ENCODE measurements at places on chromosomes 11 and 22.
A peak's percentile ranks its signal among the peaks of the same experiment; 100 is the strongest.

GRCh38 chr11:73467505-73467904 is 91.3 kb downstream of the RELT start:
- DNase-seq: no peak

DNA sequence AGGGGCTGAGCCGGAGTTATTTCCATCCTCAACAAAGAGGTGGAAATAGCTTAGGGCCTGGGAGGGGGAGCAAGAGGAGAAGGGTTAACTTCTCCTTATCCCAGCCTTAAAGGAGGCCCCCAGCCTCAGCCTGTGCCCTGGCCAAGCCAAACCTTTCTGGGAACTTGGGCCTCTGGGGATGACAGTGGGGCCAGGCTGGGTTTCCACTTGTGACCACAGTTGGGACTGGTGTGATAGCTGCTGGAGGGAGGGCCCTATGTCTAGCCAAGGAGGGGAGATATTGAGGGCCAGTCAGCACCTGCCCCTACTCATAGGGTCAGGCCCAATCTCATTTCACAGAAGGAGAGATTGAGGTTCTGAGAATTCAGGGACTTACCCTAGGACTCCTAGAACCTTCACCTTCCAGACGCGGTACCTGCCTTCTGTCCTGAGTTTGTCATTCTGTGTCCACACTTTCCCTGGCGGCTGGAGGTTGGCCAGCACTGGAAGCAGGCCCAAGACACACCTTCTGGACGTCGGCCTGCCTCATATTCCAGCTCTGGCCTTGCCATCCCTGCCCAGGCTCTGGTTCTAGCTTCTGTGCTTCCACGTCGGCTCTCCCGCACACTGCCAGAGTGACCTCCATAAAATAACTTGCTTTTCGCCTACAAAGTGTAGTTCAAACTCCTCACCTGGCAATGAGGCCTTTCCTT is 3.1 kb downstream of the RELT start:
- no peak for DNase-seq

- DNase-seq: no peak
Measured at GRCh38 chr11:11413776-11414175, 60.7 kb upstream of the CSNK2A3 start.

DNA sequence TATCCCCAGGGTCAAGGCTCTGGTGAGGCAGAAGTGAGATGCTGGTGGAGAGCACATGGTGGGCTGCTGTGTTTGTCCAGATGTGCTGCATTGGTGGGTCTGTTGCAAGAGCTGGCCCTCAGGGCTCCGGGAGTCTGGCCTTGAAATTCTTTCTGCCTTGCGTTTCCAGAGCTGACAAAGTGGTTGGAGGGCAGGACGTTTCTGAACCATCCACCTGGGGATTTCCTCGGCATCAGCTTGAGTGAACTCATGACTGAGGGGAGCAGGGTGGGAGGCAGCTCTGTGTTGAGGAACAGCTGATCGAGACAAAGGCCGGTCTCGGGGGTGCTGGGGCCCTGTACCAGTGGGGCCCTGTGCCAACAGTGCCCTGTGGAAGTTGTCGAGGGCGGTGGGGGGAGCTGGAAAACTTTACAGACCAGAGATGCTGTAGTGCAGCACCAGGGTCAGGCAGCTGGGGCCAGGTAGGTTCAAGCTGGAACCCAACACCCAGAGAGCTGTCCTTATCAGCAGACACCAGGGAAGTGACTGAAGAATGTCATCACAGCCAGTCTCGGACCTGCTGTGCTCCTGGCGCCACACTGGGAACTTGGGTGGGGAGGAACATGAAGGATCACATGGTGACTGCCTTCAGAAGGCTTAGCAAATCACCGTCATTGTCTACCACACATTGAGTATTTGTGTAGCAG is 4.9 kb downstream of the TSKU start:
- DNase-seq: no peak

- no peak for DNase-seq
Measured at GRCh38 chr11:22732588-22732987, 66.2 kb downstream of the GAS2 start.

GRCh38 chr11:112795911-112796649 is 165.1 kb upstream of the NCAM1 start:
- no peak for DNase-seq

DNA sequence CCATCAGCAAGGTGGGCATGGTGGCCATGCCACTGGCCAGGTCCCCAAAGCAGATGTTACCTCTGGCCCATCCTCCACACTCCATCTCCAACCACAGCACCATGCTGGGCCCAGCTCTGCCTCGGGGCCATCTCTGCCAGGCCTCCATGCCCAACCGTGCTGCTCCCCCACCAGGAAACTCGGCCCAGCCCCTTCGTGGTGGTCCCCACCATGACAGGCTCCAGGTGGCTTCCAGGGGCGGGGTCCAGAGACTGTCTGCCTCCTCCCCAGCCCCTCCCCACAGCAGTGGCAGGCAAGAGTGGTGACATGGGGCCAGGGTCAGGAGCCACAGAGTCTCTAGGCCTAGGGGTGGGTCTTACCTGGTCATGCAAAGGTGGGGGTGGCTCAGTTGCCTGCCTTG is 27.3 kb downstream of the OR10D3 start:
- DNase-seq: no peak

DNA sequence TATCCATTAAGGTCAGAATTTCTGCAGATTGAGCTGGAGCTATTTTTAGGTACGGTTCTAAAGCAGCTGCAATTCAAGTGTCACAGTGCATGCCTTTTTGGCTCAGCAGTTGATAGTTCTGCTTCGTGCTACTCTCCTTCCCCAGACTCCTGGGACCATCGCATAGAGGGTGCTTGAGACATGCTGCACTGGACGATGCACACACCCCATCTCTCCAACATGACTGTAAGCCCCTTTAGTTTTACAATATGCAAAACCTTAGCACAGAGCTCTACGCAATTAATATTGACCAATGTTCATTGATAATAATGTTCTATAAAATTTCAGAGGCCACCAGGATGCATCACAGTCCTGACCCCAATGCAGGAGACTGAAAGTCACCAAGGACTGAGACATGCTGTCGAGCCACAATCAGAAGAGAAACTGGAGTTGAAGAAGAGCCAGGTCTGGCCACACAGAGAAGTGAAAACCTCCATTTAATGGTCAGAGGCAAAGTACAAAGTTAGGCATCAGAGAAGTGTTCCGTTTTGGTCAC is 120.9 kb upstream of the ZC3H12C start:
- DNase-seq: no peak

GRCh38 chr11:81989093-81989492 is 744.6 kb downstream of the FAM181B start:
- DNase-seq: no peak

- no peak for DNase-seq
Measured at GRCh38 chr22:35204807-35205775, 52.2 kb upstream of the HMGXB4 start.

DNA sequence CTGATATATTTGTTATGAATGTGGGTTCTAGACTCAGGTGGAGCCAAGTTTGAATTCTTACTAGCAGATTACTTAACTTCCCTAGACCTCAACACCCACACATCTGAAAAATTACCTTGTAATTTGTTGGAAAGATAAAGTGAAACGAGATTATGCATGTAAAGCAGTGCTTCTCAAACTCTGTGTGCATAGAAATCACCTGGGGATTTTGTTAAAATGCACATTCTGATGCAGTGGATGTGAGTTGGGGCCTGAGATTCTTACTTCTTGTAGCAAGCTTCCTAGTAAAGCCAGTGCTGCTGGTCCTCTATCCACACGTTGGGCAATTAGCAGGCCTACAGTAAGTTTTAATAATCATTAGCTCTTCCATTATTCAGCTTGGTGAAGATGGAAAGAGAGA is 15.1 kb upstream of the CEP295 start:
- DNase-seq: no peak

DNA sequence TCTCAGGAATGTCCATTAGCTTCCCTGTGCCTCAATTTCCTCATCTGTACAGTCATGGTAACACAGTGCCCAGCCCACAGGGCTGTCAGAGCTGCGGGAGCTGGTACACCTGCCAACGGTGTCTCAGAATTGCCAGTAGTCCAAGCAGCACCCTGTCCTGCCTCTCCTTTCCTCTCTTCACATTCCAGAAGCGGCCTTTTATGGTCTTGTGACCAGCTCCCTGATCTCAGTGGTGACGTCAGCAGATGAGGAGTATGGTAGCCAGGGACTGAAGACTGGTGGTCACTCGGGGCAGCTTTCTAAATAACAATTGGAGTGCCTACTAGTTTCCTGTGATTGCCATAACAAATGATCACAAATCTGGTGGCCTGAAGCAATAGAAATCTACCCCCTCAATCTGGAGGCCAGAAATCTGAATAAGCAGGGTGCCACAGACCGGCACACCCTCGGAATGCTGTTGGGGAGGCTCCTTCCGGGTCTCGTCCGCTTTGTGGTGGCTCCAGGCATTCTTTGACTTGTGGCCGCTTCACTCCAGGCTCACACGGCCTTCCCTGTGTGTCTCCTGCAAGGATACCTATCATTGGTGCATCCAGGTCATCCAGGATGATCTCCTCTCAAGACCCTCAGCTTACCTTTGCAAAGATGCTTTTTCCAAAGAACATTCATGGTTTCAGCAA is 2.1 kb downstream of the FADD start:
- no peak for DNase-seq

GRCh38 chr22:23184764-23185113 is 4.4 kb downstream of the BCR start:
- no peak for DNase-seq

- DNase-seq: no peak
Measured at GRCh38 chr22:45799291-45799690, 127.7 kb downstream of the ATXN10 start.

GRCh38 chr22:27583856-27584255 is 217.7 kb downstream of the MN1 start:
- no peak for DNase-seq

DNA sequence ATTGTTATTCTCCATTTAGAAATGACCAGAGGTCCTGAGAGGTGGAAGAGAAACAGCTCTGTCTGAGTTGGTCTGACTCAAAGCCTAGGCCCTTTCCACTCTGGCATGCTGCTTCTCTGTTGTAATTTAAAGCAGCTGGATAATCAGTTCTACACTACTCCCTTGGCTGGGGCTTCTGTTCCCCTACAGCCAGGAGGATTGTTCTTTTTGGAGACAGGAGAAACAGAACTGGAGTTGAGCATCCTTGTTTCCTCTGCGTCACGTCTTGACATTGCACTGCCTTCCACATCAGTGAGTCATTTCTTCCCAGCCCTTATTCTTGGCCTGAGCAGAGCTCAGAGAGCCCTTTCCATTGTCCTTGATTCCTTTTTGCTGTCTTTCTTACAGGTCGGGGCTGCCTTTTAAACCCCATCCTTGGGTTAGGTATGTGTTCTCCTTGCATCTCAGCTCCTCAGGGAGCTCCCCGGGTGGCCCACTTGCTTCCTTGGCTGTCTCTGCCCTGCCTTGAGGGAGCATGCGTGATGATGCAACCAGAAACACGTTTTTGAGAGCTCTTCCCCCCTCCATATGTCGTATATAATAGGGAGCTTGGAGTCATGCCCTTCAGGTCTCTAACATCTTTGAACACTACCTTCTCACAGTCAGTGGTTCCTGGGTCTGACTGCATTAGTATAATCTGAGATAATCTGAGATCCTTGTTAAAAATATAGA is 35.7 kb downstream of the CYB5R2 start:
- DNase-seq: no peak

GRCh38 chr11:749731-750130 is 2.5 kb downstream of the TALDO1 start:
- no peak for DNase-seq

DNA sequence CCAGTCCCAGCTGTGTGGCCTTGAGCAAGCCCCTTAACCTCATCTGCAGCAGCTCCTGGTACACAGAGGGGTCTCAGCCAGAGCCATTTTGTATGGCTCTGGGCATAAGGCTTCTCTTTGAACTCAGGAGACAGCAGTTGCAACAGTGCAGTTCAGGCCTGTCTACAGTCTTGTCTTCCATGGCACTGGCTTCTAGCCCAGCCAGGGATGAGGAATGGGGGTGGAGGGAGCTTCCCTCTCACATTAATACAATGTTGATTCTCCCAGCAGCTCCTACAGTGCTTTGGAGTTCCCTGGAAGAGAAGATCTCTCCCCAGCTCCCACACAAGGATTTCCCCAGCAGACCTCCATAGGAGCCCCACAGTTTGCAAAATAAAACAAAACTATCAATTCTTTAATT is 350.2 kb downstream of the BUD13 start:
- no peak for DNase-seq

GRCh38 chr11:66045177-66045639 is 3.8 kb downstream of the GAL3ST3 start:
- peak; percentile 70 for DNase-seq

- DNase-seq: no peak
Measured at GRCh38 chr11:112348480-112349029, 87.9 kb upstream of the PLET1 start.

- no peak for DNase-seq
Measured at GRCh38 chr22:29907753-29908515, 25.0 kb downstream of the MTMR3 start.

DNA sequence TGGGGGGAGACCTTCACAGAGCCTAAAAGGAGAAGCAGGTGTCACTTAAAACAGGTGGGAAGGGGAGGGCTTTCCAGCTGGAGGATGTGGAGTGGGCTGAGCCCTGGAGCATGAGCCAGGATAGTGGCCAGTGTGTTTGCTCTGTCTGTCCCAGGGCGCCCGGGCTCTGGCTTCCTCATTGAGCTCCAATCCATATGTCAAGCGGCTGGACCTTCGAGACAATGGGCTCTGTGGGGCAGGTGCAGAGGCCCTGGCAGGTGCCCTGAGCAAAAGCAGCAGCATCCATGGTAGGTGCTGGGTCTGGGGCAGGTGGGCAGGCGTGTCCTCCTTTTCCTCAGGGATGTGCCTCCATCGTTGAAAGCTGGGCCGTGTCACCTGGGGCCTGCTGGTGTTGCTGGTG is 2.0 kb downstream of the LRRC74B start:
- DNase-seq: no peak

GRCh38 chr11:104256525-104256924 is 92.6 kb upstream of the PDGFD start:
- no peak for DNase-seq

DNA sequence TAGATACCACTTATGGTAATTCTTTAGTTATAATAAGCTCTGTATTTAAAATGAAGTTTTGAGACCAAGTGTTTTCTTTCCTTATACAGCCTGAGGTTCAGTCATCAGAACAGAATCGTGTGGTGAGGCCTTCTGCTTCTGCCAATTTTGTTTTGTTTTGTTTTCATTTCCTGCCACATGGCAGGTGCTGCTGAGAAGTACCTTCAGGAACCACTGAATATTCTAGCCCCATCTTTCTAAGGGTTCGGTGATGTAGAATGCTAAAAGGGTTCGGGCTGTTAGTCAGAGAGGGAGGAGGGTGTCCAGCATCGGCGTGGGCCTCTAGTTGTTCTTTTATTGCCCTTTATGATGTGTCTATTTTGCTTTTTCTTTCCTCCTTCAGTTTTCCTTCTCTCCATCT is 25.8 kb downstream of the TNRC6B start:
- DNase-seq: no peak

Measured in stimulated activated CD8-positive, alpha-beta memory T cell treated with anti-CD3 and anti-CD28 coated beads, Interleukin-4, amount 100 ng/mL, for 1 hour (primary cell).